Ammon's horn (tissue), 1 donor: ENCODE measurements at places on chromosomes 7 and 10.
A peak's percentile ranks its signal among the peaks of the same experiment; 100 is the strongest.

- DNase-seq: no peak
Observed at GRCh38 chr7:131878777-131879176, 322.3 kb upstream of the PODXL start.

DNA sequence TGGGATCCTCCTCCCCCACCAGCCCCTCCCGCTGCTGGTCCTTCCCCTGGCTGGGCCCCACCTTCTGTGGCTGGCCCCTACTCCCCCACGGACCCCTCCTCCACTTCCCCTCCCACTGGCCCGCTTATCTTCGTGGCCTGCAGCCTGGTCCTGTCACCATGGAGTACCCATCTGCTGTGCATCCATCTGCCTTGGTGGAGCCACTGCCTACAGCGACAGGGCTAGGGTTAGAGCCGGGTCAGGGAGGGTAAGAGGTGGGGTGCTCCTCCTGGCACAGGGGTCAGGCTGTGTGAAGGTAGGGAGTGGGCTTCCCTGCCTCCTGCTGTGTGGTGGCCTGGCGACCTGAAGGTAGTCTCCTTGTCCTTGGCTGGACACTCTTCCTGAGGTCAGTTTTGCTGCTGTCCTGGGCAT is 5.2 kb downstream of the ADCY1 start:
- no peak for DNase-seq

DNA sequence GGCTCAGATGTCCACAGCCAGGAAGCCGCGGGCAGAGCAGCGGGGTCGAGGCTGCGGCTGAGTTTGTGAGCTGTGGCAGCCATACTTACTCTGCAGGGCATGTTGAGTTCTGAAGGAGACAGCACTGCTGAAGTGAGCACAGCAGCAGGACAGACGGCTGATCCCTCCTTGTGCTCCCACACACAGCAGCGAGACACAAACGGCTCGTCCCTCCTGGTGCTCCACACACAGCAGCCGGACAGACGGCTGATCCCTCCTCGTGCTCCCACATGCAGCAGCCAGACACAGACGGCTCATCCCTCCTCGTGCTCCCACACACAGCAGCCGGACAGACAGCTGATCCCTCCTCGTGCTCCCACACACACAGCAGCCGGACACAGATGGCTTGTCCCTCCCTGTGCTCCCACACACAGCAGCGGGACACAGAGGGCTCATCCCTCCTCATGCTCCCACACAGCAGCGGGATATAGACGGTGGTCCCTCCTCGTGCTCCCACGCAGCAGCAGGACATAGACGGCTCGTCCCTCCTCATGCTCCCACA is 305.1 kb downstream of the PTPRN2 start:
- DNase-seq: no peak

DNA sequence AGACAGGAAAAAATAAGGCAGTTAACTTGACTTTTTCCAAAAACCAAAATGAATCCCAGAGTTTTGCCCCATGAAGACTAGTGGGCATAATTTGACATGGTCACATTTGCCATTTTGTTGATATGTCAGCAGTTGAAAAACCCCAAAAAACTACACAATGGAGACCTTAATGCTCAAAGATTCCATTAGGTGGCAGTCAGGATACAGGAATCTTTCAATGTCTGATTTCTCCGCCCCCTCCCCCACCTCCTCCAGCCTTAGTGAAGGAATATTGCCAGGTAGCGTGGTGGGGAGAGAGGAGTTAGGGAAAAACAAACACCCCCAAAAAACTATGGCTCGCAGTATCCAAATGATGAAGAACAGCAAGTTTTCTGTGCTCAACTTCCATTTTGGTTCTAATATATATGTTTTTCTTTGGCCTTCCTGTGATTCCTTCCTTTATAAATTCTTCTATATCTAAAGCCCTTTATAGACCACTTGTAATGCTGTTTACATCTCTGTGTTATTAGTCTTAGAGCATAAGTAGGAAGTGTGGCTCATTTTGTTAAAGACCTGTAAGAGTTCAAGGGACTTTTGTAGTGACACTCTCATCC is 6.7 kb upstream of the SMNDC1 start:
- peak; percentile 62 for DNase-seq

GRCh38 chr10:124732931-124733570 is 11.1 kb downstream of the FAM53B start:
- DNase-seq: peak; percentile 51

DNA sequence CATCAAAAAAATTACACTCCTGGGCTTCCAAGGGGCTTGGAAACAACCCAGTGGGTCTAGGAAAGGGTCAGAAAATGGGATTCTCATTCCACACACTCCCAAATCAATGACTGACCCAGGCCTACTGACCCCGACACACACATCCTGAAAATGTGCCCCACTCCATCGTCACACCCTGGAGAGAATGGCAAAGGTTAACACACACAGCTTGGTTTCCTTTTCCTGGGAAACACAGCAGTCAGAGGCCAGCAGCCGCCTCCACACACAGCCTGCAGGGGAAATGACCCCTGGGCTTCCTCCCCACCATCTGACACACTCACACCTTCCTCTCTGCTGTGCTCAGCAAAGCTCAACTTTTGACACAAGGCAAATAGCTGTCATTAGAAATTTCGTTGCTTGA is 42.9 kb downstream of the SH3PXD2A start:
- DNase-seq: no peak

GRCh38 chr7:123754271-123754871 is 5.6 kb upstream of the WASL start:
- DNase-seq: no peak

- no peak for DNase-seq
Observed at GRCh38 chr7:56105508-56105907, 768 bp downstream of the CHCHD2 start.

DNA sequence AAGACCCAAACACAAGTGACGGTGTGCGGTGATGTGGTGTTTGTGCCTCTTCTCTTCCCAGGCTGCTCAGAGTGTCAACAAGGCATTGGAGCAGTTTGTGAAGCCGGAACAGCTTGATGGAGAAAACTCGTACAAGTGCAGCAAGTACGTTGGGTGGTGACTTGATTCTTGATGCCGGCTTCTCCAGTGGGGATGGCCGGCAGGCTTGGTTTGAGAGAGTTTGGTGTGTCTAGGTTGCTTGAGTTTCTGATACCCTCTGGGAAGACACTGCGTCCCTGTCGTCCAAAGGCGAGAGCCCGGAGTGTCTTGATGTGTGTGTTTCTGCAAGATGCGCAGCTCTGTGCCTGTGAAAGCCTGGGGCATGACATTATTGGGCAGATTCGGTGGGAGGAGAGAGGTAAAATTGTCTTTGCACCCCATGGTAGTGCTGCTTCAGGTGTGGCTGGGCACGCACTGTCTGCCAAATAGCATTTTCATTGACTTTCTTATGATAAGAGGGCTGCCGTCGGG is 111.8 kb downstream of the ANKRD61 start:
- DNase-seq: no peak

- no peak for DNase-seq
Observed at GRCh38 chr7:132825222-132825621, 249.0 kb upstream of the PLXNA4 start.

DNA sequence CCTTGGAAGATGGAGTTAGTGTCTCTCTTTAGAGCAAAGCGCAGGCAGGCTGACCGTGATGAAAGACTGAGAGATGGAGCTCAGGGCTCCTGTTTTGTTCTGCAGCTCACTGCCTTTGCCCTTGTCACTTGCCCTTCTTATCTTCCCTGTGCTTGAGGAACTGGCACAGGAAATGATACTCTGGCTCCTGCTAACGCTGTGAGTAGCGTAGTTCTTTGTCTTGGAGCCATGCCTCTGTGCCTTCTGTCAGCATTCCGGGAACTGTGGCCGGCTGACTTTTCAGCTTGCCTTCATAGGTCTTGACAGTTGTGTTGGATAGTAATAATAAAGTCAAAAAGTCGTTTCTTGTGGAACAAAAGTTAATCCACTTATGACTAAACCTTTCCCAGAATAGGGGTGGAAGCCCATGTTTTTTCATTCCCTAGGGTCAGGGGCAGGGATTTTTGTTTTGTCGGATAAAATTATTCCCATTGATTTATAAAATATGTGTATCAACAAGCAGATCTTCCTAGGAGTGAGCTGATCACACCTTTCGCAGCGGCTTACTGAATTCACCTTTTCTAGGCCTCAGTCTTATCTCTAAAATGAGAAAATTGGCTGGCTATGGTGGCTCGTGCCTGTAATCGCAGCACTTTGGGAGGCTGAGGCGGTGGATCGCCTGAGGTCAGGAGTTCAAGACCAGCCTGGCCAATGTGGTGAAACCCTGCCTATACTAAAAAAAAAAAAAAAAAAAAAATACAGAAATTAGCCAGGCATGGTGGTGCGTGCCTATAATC is 16.6 kb upstream of the TMEM236 start:
- no peak for DNase-seq

DNA sequence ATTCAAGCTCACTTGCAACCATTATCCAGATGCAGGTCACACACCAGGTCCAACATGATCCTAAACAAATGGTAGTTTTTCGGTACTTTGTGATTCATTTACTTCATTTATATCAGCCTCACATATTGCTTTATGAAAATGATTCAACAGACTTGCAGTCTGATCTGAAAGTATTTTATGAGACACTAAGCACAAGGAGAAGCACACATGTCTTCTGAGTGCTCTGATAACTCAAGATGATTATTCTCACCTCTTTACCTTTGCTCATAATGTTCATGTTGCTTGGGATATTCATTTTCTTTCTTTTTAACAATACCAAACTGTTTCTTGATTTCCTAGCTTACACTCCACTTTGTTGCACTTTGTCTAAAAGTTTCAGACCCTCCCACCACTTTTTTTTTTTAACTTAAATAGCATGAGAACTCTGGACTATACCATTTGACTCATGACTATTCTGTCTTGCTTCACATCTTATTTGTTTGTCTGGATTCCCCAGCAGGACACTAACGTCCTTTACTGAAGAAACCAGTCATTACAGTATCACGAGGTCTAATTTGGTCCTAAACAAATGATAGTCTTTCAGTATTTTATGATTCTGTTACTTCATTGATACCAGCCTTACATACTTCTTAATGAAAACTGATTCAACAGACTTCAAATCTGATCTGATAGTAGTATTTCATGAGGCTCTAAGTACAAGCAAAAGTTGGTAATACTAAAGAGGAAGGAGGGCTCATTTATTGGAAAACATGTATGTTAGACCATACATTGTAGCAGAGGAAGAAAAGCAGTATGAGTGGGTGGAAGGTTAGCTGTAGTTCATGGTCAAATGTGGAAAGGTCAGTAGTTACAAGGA is 171.8 kb upstream of the AHR start:
- DNase-seq: no peak

DNA sequence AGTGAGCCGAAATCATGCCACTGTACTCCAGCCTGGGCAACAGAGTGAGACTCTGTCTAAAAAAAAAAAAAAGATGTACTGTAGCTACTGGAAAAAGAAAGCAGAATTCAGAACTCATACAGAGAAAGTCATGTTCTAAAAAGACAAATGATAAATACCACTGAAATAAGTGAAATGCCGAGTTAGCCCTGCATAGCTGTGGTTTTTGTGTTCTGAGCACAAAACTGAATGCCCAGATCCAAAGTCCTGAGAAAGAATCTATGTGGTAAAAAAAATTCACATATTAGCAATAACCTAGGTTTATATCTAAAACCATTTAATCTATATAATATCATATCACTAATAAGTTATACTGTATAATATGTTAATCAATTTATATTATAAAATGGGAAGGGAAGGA is 29.3 kb upstream of the HECW1 start:
- no peak for DNase-seq

- no peak for DNase-seq
Observed at GRCh38 chr10:35611750-35612149, 6.6 kb downstream of the GJD4 start.

DNA sequence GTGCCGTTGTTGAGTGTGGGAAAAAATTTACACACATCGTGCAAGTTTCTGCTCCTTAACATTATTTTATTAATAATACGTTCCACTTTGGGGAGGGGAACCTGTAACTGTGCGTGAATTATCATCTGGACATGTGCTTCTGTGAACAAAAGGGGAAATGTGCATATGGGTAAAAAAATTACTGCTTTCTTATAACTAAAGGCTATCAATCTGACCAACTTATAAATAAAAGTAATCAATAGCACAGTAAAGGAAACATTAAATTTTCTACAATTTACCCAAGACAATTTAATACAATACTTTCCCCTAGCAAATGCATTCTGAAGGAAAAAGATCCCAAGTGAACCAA is 4.5 kb downstream of the TWIST1 start:
- no peak for DNase-seq

- DNase-seq: no peak
Observed at GRCh38 chr10:98252464-98252863, 15.5 kb downstream of the LOXL4 start.

GRCh38 chr7:79221211-79221610 is 232.3 kb downstream of the MAGI2 start:
- no peak for DNase-seq

GRCh38 chr7:26857506-26858240 is 6.7 kb downstream of the SKAP2 start:
- DNase-seq: peak; percentile 9

GRCh38 chr10:113802997-113803396 is 50.9 kb downstream of the DCLRE1A start:
- no peak for DNase-seq

- no peak for DNase-seq
Observed at GRCh38 chr10:117417196-117417595, 42.0 kb upstream of the PDZD8 start.

DNA sequence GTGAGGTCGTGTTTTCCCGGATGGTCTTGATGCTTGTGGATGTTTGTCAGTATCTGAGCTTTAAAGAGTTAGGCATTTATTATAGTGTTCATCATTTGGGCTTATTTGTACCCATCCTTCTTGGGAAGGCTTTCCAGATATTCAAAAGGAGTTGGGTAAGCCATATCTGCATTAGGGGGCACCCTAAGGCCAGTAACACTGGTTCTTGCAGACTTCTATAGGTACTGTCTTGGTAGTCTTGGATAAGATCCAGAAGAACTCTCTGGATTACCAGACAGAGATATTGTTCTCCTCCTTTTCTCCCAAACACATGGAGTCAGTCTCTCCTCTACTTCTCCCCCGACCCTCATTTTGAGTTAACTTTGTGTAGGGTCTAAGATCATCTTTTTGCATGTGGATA is 92.8 kb downstream of the SDK1 start:
- DNase-seq: no peak
